ENCODE measurements at places on chromosomes 13 and 19.

DNA sequence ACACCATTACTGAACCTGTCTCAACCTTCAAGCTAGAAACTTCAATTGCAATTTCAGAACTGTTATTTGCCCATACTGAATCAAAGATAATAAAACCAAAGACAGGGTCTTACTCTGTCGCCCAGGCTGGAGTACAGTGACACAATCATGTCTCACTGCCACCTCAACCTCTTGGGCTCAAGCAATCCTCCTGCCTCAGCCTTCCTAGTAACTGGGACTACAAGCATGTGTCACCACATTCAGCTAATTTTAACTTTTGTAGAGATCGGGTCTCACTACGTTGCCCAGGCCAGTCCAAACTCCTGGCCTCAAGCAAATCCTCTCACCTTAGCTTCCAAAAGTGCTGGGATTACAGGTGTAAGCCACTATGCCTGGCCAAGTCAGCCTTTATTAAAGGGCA, 143.4 kb downstream of the DIAPH3 start:
- DNase-seq = no peak

- no peak for DNase-seq
These were observed 17.2 kb upstream of the GJB2 start for GRCh38 chr13:20209948-20210347.

- DNase-seq = no peak
These were observed 52.9 kb downstream of the MBNL2 start for GRCh38 chr13:97274829-97275649.

GRCh38 chr13:59631271-59631670, 532.5 kb downstream of the DIAPH3 start:
- no peak for DNase-seq

GRCh38 chr13:91593456-91593855, 195.0 kb downstream of the GPC5 start:
- DNase-seq = no peak

GRCh38 chr19:11061952-11062351, 27.3 kb upstream of the LDLR start:
- DNase-seq = no peak

DNA sequence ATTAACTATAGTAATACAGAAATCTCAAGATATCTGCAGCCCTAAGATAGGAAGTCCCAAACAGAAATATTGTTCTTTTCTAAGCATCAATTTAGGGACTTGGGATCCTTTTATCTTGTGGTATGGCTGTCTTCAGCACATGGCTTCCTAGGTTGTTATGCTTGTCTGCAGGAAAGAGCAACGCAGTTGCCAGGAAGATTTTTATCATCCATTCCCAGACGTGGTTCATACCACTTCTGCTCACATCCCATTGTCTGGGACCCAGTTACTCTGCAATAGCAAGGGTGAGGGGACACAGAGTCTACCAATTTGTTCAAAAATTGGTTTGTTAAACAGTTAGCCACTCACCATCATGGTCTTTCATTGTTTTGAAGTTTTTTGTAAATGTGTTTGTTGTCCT, 85.6 kb upstream of the RXFP2 start:
- no peak for DNase-seq

DNA sequence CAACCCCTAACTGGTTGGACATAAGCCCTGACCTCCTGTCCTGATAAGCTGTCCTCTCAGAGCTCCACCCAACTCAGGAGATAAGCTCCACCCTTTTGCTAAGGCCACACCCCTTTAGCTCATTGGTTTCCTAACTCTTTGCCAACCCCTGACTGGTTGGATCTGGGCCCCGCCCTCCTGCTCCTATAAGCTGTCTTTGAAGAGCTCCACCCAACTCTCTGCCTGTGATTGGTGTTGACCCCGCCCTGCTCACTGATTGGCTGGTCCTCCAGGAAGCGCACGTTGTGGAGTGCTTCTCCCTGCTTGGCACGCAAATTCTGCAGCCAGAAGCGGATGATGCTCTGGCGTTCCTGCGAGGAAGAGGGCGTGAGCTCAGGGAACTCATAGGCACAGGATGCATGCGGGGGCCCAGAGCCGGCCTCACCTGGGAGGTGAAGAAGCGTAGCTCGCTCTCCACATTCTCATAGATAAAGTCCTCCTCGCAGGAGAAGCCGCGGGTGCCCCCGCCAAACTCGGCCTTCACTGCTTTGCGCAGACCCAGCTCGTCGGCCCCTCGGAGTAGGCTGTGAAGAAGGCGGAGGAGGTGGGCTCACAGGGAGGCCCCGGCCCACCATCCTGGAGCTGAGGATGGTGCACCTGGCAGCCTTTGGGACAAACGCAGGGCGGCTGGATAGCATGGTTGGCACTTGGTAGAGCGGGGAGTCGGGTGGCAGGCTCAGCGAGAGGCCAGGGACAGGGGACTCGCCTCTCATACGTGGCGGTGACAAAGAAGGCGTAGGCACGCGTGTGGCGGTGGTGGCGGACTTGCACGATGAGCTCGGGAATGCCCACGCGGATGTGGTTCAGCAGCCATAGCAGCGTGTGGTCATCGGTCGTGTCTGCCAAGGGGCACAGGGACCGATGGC, 1.7 kb downstream of the ANO8 start:
- DNase-seq = no peak

GRCh38 chr19:16655727-16656126, 4.2 kb downstream of the SMIM7 start:
- no peak for DNase-seq

All from stimulated activated CD8-positive, alpha-beta memory T cell treated with anti-CD3 and anti-CD28 coated beads, Interleukin-7, amount 100 ng/mL, for 1 hour (primary cell).